Right renal pelvis (tissue), 4 donors: ENCODE measurements at places on chromosomes 7 and 10.

- DNase-seq = no peak
Observed at GRCh38 chr7:19587291-19587690, 121.5 kb downstream of the POLR1F start.

DNA sequence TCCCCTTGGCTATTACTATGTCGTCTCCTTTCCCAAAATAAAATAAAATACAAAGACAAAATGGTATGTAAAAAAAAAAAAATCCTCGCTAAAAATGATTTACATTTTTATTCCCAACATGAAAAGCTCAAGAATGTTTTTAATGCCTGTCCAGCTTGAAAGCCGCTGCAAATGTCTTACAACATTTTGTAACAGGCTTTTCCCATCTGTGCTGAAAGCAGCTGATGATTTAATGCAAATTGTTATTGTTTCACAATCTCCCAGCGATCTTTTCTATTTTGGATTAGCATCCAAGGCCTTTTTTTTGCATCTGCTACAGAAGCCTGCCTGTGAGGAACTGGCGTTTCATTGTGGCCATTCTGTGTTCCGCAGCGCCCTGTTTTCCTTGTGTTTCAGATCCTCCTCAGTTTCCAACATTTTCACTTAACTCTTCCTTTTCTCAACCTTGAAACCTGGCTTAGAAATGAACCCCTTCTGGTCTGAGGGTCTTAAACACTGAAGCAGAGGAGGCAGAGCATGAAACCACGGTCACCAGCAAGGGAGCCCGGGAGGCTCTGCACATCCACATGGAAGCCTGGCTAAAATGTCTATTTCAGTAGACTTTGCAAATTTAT lies 712.1 kb downstream of the PARD3 start:
- peak; percentile 65 for DNase-seq

DNA sequence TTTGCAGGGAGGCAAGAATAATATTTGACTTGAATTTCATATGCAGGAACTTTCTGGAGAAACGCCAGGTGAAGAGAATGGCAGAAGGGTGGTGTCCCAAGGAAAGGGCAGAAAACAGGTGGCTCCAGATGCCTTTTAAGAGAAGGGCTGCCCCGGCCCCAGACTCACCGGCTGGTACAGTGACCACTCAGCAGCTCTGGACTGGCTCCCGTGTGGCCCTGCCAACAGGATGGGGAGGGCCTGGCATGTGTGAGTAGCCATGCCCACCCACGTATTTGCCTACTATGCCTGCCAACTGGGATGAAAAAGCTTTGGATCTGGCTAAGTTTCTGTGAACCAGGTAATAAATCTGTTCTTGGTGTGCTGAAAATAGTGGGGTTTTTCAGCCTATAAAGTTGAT lies 159.5 kb downstream of the PRKAG2 start:
- no peak for DNase-seq

- no peak for DNase-seq
Observed at GRCh38 chr10:124131172-124131571, 37.8 kb upstream of the CHST15 start.

- no peak for DNase-seq
Observed at GRCh38 chr10:131419797-131420196, 108.3 kb upstream of the TCERG1L start.

DNA sequence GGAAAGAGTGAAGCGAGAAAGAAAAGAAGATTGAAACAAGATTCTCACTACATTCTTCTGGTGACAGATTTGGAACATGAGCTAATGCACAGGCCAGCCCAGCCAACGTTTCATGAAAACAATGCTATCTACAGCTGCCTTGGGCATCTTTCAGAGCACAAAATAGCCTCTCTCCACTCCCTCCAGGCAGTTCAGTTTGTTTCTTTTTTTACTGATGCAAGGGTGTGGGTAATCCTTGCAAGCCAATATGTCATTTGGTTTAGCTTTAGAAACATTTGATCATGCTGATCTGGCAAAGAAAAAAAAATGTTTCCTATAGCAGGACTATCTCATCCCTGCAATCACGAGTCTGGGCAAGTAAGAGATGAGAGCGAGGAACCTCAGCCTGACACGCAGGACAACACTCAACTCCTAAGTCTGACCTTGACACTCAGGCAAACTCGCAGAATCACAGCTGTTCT lies 35.9 kb downstream of the SVIL start:
- DNase-seq = no peak
